Inflammatory macrophage (primary cell): ENCODE measurements at places on chromosomes 2 and 18.

DNA sequence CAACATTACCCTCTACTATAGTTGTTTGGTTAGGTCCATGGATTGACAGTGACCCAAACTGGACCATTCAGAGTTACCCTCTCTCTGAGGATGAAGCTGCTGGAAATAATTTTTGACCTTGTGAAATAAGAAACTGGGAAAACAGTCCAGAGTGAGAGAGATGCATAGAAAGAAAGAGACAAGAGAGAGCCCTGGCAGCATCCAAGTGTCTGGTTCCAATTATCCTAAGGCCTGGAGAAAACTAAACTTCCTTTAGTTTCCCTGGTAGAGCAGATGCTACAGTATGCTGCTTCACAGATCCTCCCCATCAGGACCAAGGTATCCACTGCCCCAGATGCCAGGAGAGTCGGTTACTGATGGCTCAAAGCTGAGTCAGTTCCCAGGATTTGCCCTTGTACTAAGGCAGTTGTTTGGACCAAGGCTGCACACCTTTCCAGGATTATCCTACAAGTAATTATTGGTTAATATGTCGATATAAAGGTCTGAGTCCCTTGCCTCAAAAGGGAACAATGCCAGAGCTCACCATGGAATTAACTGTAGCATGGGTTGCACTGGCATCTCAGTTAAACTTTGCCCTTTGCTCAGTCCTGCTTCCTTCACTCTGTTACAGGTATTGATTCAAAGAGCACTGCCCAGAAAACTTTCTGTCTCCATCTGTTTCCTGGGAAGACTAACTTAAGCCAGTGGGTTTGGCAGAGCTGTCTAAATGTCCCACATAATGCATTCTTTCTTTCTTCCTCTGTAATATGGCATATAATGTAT is 14.6 kb upstream of the CHN1 start:
- no peak for DNase-seq

DNA sequence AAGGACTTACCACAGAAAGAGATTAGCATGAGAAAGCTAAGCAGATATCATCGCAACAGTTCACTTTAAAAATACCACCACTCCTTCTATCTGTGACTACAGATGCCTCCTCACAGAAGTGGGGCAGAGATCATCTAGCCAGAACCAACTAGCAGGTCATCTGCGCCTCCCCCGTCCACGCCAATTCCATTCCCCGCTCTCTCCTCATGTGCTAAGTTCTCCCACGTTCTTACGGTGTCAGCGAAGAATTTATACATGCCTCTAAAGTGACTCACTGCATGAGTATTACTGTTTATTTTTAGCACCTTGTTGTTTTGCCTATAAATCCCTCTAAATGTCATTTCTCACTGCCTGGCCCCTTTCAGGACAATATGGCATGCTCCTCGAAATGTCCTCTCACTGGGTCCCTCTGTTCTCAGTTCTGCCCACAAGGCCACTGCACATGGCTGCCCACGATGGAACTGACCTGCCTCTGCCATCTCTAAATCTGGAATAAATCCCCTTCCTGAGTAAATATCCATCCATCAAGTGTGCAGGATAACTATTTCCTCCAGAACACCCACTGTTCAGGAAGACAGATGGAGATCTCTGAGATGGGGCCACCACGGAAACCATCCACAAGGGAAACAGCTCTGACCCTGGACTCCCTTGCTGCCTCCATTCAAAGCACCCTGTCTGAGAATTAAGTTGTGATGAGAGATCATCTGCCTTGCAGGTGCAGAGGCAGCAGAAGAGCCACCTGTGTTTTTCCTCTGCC is 137.7 kb downstream of the IRS1 start:
- DNase-seq = no peak

DNA sequence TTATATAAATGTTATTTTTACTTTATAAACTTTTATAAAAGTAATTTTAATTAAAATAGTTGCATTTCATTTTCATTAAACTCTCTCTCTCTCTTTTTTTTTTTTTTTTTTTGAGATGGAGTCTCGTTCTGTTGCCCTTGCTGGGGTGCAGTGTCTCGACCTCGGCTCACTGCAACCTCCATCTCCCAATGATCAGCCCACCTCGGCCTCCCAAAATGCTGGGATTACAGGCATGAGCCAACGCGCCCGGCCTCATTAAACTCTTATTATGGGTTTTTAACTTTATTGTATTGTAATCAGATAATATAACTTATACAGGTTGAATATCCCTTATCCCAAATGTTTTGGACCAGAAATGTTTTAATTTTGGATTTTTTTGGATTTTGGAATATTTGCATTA is 10.9 kb upstream of the NPPC start:
- no peak for DNase-seq

GRCh38 chr2:158658396-158658795 is 136.7 kb upstream of the DAPL1 start:
- DNase-seq = no peak

DNA sequence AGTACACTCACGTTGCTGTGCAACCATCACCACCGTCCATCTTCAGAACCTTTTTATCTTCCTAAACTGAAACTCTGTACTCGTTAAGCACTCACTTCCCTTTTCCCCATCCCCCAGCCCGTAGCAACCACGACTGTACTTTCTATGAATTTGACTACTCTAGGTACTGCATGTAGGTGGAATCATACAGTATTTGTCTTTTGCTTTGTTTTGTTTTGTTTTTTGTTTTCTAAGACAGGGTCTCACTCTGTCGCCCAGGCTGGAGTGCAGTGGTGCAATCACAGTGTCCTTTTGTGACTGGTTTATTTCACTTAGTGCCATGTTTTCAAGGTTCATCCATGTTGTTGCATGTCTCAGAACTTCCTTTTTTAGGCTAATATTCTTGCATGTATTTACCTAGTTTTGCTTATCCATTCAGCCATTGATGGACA is 7.0 kb upstream of the TYMS start:
- DNase-seq = peak; percentile 11

- DNase-seq = no peak
Observed at GRCh38 chr2:86645752-86646151, 22.1 kb upstream of the RNF103 start.

DNA sequence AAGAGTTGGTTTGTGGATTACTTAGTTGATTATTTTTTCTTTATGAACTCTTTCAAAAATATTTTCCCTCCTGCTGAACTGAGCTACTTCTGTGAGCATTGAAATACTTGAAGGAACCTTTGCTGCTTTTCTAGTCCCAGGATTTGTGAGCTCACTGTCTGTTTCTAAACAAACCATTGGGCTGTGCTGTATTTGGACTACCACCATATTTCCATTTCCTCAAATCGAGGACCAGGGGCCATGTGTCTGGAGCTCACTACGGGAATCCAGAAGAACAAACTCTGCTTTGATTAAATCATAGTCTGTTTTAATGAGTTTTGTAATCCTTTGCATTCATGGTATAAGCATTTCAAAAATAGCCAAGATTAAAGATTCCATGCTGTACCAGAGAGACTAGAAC is 1.3 kb downstream of the MRPL33 start:
- DNase-seq = peak; percentile 43

DNA sequence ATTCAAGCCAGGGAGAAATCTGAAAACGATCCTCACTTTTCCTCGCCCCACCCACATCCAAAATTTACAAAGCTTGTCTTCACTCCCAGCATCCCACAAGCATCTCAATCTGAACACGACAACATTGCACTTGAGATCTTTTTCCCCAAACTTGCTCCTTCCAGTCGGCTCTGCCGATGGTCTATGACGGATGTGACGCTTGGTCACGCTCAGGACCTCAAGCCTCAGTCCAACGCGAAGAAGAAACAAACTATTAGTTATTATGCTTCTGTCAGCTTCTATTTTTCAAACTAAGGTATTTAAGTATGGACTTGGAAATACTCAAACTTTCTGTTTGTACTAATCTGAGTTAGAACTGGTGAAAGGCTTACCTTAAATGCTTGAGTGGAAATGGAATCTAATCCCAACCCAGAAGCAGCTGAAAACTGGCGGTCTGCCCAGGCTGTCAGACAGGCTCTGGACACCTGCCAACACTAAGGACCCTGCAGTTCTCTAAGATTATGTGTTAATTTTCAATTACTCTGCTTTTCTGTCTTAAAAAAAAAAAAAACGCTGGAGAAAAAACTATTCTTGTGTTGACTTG is 132.1 kb upstream of the DNMT3A start:
- no peak for DNase-seq

DNA sequence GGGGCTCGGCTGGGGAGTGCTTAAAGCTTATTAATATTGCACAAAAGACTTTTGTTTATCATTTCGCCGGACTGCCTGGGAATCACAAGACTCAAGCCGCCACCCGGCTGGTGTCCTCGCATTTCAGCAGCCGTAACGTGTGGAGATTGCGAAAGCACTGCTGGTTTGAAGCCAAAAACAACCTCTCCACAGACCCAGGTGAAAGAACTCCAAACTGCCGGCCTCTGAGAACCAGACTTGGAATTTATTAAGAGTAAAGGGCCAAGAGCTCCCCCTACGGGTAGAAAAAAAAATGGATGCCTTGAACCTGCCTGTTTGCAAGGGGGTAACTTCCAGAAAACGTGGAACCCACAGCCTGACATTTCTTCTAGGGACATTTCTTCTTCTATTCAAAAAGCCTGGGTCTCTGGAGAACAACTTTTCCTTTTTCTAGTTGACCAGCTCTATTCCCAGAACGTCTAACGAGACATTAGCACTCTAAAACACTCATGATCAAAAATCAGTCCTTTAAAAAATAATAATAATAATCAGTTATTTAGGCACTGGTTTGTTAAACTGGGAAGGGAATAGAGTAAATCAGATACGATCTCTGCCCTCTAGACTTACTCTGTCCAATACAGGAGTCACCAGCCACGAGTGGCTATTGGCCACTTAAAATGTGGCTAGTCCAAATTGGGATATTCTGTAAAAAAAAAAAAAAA is 216.3 kb downstream of the C1D start:
- peak; percentile 48 for DNase-seq

- DNase-seq = no peak
Observed at GRCh38 chr2:170488807-170489206, 226.3 kb upstream of the SP5 start.
